ENCODE measurements at places on chromosomes 6 and 20.

GRCh38 chr6:166351715-166352285, 9.5 kb upstream of the SFT2D1 start:
- no peak for DNase-seq

GRCh38 chr6:127518710-127519468, at the start of gene MTCL3:
Gene MTCL3 (minus strand): TSS chr6:127519335.
- no peak for DNase-seq

DNA sequence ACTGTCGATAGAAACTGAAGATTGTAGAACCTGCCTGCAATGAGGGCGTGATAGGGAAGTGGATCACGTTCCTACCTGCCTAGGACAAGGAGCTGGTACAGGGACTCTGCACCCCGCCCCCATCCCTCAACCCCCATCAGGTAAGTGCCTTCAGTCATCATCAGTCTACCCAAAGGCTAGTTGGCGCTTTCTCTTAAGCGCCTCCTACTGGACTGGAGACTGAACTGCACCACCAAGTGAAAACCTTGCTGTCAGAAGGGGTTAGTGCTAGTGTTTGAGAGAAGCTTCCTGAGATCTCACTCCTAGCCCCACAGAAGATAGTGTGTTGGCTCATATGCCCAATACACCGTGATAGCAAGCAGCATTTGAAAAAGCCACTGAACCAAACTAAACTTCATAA, 706.5 kb upstream of the MAN1A1 start:
- DNase-seq = no peak

DNA sequence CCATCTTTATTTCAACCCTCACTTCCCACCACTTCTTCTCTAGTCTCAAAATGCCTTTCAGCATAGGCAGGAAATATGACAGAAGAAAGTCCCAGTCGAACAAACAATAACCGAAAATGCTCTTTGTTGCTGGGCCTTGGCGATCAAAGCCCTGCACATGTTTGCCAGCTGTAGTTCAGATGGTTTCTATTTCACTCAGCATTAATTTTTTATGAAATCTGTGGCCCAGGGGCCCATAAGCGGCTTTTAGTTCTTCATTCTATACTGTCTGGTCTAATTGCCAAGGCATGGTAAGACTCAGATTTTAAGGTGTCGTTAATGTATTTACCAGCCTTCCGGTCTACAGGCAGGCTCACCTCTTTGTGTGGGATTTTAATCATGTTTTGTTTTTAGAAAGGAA, 10.9 kb upstream of the F13A1 start:
- DNase-seq = no peak

- no peak for DNase-seq
Observed at GRCh38 chr20:3304456-3304855, 65.5 kb upstream of the SLC4A11 start.

DNA sequence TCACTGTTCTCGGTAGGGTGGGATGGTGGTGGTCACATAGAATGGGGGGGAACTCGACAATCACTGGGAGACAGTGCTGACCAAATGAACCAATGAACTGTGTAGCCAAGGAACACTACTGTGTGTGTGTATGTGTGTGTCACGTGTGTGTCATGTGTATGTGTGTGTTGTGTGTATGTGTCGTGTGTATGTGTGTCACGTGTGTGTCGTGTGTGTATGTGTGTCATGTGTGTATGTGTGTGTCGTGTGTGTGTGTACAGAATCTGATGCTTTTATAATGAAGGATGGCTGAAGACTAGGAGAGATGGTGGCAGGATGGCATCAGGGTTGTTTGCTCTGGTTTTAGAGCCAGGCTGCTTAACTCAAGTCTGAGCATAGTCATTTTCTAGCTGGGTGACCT, 99.1 kb upstream of the DUSP22 start:
- DNase-seq = no peak

DNA sequence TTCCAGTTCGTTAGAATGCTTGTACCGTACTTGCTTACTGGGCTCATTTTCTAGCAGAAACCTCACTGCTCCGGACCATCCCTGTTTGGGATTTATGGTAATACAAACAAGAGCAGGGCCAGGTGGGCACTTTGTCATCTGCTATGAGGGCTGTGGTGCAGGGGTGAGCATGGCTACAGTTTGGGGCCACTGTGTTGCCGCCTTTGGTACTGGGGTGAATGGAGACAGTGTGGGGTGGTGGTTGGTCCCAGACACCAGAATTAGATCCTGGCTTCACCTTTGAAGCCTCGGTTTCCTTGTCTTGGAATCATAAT, 95.0 kb downstream of the TOX2 start:
- DNase-seq = no peak

GRCh38 chr6:11584244-11584643, 46.7 kb downstream of the TMEM170B start:
- DNase-seq = no peak

DNA sequence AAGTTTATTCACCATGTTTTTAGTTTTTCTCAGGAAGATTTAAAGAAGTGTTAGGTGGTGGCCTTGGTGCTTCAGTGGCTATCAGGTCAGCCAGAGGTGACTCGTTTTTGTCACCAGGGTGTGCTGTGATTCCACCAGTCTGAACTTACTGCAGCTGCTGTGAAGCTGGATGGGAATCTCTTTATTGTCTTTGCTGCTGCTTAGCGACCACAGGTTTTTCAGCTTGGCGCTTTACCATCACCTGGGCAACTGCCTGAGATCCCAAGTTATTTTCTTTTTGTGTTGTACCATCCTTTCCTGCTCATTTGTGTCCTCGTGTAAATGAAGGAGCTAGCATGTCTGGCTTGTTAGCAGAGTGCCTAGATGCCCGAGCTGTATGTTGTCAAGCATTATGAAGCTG, 146.9 kb downstream of the MACROD2 start:
- peak; percentile 74 for DNase-seq

DNA sequence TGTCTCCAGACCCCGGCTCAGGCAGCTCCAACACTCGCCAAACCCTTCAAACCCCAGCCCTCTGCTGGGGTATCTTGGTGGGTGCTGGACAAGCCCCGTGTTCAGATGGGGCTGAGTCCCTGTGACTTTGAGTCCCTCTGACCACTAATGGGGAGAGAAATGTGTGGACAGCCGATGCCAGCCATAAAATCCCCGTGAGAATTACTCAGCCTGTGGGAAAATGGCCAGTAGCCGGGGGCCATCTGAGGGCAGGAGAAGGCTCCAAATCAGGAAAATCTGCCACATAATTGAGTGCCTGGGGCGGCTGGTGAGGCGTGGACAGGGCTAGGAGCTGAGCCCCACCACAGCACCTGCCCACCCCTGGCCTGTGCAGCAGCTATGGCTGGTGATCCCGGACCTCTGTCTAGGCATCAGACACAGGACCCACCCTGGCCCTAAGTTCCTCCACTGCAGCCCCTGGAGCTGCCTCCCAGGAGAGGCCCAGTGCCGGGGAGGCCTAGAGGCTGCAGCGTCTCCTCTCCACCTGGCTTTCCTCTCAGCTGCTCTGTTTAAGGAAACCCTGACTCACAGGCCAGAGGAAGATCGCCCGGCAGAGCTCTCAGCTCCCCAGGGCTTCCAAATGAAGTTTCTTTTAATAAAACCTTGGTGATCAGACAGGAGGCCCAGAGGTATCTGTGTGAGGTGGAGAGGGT, 53.7 kb upstream of the SLCO4A1 start:
- no peak for DNase-seq

DNA sequence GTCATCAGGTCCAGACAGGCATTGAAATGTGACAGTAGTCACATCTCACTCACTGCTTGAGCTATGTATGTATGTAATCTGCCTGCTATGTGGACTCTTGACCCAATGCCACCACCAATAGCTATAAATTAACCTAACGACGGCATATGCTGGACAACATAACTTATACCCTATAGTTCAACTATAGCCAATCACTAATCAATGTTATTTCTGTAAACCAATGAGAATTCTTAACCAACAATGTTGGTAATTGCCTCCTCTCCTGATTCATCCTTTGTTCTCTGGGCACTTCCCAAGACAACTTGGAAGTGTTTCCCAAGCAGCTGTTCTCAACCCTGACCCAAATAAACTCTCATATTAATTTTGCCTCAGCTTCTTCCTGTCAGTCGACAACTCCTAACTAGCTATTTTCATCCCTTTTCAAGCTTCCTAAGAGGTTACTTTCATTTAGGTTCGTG, 24.1 kb upstream of the SERPINB1 start:
- no peak for DNase-seq

DNA sequence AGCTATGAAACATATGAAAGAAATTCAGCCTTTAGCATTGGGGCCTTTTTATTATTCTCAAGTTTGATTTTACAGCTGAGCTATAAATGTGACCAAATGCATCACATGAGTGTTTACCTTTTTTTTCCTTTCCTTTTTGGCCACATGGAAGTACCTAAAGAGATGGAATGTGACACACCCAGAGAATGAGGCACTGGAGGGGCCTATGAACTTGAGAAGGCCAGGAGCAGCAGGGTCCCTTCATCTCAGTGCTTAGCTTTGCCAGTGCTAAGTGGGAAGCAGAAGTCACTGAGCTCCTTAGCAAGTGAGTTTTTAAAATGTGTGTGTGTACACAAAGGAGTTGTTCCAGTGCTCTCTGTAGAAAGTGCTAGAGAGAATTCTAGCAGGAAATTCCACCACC, 44.7 kb downstream of the RREB1 start:
- no peak for DNase-seq

- DNase-seq = no peak
Observed at GRCh38 chr20:53582574-53583351, 10.9 kb downstream of the ZNF217 start.

- DNase-seq = peak; percentile 11
Observed at GRCh38 chr20:9427430-9428291, 86.7 kb upstream of the LAMP5 start.

GRCh38 chr6:141335477-141336273, 797.0 kb upstream of the GJE1 start:
- no peak for DNase-seq

GRCh38 chr6:38973178-38974057, 75.2 kb upstream of the GLP1R start:
- peak; percentile 22 for DNase-seq

DNA sequence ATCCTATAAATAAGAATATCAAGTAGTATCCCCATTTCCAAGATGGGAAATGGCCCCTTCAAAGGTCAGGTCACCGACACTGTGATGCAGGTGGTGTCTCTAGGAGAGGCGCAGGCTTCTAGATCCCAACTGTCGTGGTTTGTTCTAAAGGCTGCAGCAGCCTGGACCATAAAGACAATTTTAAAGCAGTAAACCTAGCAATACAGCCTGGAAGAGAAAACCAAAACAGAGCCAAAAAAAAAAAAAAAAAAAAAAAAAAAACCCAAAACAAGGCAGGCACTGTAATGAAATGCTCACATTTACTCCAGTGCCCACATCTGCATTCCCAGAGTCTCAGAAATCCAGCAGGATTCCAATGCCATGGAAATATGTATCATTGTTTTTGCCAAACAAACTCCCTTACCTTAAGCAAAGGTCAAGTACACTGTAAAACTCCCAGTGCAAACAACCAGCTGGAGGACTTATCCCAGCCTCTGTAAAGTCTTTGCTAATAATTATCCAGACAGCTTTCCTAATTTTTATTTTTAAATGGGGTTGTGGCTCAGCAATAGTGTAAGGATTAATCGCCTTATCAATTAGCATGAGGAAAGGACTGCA, 98.2 kb downstream of the PSMG4 start:
- DNase-seq = no peak

GRCh38 chr20:20720158-20720557, 7.7 kb upstream of the RALGAPA2 start:
- DNase-seq = no peak

DNA sequence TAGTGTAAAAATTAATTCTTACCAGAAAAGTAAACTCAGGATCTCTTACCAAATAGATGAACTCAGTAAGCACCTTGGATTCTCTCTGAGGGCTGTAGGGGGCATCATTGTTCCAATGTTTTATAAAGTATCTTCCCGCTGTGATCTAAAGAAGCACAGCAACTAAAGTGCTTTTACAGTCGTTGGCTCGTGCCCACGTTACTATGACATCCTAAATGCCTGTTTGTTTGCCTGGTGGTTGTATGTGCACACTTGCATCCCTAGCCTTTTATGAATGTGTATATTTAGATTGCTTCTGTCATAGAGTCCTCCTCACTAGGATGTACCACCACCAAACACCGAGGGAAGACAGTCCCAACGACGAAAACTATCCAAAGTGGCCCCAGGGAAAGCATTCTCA, 34.5 kb downstream of the SLX4IP start:
- DNase-seq = peak; percentile 94

- no peak for DNase-seq
Observed at GRCh38 chr6:139649128-139649527, 274.7 kb upstream of the CITED2 start.

DNA sequence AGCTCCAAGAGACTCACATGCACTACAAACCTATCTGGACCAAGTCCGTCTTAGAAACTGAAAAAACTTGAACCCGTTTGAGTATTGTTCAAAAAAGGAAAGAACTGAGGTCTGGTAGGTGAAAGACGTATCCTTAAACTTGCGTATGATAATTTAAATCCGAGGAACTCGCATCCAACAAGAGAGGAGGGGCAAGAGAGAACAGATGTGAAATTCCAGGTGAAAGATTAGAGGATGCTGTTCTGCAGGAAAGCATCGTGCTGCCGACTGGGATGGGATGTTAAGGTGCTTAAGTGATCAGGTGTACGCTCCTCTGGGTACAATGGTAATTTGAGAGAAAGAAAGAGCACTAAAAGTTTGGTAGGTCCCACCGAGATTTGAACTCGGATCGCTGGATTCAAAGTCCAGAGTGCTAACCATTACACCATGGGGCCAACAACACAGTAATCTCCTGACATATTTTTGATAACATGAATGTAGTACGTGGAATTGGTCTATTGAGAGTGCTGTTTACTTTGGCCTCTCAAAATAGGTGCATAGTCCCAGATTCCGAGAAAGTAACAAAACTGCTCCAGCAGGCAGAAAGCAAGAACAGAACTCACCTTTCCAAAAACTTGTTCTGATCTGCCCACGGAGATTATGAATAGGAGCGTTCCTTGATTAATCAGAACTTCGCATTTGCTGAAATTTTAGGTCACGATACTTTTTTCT, 53.5 kb upstream of the BTN3A2 start:
- DNase-seq = no peak

GRCh38 chr6:4775494-4776130, 592 bp upstream of the CDYL start:
- DNase-seq = no peak

- DNase-seq = no peak
Observed at GRCh38 chr20:51284176-51284575, 258.3 kb downstream of the NFATC2 start.

GRCh38 chr6:160333841-160334240, 14.3 kb upstream of the SLC22A3 start:
- no peak for DNase-seq
